ENCODE measurements at places on chromosomes 2 and 18.
A peak's percentile ranks its signal among the peaks of the same experiment; 100 is the strongest.

GRCh38 chr2:240626531-240627300 lies 1.4 kb downstream of the GPR35 start:
- no peak for DNase-seq

DNA sequence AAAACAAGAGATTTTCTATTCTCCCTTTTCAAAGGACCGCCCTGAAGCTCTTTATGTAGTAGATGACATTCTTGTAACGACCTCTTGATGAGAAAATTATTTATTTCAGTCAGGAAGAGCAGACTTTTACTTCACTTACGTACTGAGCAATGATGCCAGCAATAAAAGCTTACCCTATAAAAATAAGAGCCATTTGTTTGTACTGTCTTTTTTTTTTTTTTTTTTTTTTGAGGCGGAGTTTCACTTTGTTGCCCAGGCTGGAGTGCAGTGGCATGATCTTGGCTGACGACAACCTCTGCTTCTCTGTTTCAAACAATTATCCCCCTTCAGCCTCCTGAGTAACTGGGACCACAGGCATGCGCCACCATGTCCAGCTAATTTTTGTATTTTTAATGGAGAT lies 39.2 kb downstream of the CRIM1 start:
- no peak for DNase-seq

DNA sequence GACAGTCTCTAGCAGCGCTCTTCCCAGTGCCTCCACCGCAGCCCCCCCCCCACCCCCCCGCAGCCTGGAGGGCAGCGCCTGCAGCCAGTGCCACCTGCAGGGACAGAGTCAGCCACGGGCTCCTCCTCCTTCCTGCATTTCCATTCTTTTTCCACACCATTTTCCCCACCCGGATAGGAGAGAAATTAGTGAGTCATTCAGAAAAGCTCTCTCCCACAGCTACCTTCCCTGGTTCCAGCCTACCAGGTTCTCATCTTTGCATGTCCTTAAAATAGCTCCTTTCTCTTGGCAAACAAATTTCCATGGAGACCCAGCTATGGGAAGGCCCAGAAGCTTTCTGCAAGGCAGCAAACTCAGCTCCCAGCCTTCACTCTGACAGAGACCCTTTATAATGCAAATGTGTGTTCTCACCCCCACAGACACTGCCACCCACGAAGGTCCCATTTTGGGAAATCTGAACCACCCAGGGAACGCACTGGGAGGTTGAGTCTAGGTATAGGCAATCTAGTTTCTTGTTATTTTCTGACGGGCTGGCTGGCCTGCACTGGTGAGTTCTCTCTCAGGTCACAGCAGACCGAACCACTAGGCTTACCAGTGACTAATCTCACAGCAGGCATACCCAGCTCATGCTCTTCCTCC lies 41.8 kb upstream of the ATG16L1 start:
- DNase-seq, result no peak

GRCh38 chr2:241114836-241115235 lies 12.7 kb upstream of the MTERF4 start:
- DNase-seq, result no peak

GRCh38 chr18:45998244-45998643 lies 31.1 kb upstream of the EPG5 start:
- no peak for DNase-seq

DNA sequence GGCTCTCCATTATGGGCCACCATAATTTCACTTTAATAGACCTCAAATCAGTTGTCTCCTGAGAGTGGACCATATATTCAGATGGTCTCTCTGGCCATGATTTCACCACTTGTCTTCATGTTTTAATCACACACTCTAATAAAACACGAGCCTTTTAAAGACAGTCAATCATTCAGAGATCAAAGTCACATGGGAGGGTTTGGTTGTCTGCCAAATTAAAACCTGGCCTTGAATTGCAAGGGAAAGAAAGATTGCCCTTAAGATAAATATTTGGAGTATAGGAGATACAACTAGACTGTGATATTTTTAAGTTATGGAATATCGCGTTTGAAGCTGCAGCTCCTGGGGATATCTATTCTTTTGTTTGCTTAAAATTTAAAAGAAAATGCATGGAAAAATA lies 377.8 kb upstream of the DDX18 start:
- DNase-seq, result no peak

DNA sequence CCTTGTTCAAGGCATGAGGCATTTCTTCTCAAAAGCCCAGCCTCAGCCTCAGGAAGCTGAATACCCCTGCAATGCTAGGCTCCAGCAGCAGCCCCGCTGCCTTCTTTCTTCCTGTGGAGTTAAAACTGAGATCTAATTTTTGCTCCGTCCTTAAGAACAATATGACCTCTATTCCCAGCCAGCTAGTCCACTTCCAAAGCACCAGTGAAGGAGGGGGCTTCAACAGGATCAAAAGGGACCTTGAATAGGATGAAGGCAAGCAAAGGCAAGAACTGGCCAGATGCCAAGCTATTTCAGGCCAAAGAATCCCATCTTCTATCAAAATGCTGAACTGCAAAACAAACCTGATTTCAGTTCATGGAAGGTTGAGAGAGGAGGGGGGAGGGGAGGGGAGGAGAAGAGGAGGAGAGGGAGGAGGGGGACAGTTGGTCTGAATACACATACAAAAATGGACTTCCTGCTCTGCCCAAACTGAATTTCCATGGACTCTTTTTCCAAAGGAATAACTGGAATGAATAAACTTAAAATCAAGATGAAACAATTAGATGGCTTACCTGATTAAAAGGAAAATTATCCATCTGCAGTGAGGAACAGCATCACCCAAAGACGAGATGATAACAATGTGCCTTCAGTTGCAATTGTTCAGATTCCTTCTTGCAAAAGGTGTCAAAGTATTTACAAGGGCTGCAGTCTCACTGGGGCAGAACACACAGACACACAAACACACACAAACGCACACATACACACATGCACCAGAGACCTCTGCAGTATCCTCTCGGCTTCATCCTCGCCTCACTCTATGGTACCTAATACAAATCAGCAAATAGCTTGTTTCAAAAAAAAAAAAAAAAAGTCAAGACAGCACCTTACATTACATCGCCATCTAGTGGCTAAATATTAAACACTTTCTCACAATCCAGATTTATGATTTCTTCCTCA lies at the start of gene SCN1A:
TSS of gene SCN1A (minus strand) at position 804 of the 939 bp plus-strand sequence. CDS start 54,399 bp downstream, outside the sequence.
- DNase-seq, result no peak

GRCh38 chr2:159982842-159983785 lies 79.3 kb downstream of the PLA2R1 start:
- no peak for DNase-seq

DNA sequence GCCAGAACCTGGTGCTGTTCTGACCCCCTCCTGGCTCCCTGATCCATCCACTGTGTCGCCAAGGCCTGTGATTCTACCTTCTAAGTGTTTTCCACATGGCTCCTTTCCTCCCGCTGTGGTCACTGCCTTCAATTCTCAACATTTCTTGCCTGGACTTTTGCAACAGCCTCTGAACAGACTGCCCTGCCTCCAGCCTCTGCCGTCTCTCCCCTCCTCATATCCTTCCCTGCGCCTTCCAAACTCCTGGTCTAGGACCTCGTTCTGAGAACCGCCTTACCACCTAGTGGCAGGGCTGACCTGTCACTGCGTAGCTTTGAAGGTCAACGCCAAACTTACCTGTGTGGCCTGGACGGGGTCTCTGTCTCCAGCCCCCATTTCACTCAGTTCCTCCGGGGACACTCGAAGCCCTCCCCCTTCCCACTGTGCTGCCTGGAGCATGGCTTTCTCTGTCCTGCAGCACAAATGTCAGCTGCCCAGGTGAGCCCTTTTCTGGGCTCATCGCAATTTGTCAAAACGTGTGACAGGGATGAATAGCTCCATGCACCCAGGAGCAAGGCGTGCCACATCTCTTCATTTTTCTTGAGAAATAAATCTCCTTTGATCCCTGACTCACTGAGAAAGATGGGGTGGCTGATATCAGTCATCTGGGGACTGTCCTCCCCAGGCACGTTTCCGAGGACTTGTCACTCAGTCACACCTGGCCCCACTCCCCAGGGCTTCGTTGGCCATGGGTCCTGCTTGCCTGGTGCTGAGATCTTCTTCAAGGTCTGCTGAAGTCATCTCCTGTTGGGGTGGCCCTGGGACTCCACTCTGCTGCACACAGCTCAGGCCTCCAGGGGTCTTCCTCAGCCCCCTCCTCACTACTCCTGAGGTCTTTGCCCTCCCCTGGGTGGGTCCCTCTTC lies 46.7 kb downstream of the LDLRAD4 start:
- peak; percentile 55 for DNase-seq

- no peak for DNase-seq
These were observed 85.1 kb upstream of the ZBTB14 start for GRCh38 chr18:5380586-5380985.

- DNase-seq, result no peak
These were observed 46.8 kb downstream of the TMEM131 start for GRCh38 chr2:97948926-97949325.

- DNase-seq, result no peak
These were observed 97.5 kb downstream of the SH3YL1 start for GRCh38 chr2:166381-166780.

- DNase-seq, result no peak
These were observed 192.7 kb downstream of the SEPTIN10 start for GRCh38 chr2:109421101-109421500.

DNA sequence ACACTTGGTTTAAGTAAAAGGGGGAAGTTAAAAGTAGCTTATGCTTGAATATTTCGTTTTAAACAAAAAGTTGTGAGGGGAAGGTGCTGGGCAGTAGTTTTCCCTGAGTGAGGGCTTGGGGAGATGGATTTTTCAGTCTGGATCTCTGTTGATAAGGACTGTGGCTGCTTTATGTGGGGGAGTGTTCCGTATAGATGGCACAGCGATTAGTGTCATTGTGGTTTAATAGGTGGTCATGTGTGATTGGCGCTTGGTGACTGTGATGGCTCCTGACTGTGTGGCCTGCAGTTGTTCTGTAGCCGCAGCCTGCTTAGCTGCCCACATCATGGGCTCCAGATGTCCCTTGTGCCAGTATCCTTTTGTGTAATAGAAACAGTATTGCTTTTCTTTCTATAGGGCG lies 156.2 kb downstream of the WDSUB1 start:
- DNase-seq, result no peak

DNA sequence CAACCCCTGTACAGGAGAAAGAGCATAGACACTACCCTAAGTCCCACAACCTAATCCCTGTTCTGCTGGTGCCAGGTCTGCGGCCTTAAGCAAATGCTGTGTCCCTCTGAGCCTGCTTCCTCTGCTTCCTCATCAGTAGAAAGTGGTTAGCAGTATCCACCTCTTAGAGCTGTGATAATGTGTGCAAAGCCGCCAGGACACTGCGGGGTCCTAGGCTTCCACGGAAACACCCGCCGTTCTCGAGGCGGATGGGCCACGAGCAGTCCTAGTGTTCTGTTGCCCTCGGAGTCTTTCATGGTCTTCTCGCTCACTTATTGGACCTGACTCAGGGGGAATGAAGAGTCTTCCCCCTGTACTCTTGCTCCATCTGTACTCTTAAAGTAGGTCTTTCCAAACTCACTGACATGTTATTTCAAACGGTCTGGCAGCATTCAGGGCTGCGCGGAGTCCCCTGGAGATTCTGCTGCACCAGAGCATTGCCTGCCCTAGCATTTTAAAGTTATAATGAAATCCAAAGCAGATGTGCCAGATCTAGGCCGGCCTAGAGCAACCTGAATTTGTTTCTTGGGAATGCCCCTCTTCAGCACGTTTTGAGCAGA lies 107.2 kb upstream of the ZNF236 start:
- no peak for DNase-seq

- no peak for DNase-seq
These were observed 26.7 kb downstream of the CIB4 start for GRCh38 chr2:26614216-26615138.

DNA sequence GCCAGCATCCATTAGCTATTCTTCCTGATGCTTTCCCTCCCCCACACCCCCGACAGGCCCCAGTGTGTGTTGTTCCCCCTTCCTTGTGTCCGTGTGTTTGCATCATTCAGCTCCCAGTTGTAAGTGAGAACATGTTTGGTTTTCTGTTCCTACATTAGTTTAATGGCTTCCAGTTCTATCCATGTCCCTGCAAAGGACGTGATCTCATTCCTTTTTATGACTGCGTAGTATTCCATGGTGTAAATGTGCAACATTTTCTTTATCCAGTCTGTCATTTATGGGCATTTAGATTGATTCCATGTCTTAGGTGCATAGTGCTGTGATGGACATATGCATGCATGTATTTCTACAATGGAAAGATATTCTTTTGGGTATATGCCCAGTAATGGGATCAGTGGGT lies 104.7 kb downstream of the TMEM185B start:
- DNase-seq, result no peak

GRCh38 chr2:74316627-74317295 lies 26.5 kb downstream of the SLC4A5 start:
- DNase-seq, result no peak

DNA sequence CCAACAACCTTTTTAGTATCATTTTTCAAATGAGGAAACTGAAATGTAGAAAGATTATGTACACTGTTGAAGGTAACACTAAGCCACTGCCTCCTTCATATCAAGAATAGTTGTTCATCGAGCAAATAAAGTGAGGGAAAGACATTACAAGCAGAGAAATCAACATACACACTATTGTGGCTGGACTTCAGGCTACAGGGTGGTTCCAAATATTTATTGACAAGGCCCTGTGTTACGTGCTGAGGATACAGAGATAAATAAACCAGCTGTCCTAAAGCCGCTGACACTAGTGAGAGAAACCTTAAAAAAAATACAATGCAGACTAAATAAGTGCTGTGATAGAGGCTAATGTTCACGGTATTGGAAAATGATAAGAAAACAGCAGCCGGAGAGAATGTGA lies 1.9 kb upstream of the LNPK start:
- no peak for DNase-seq

GRCh38 chr2:233354500-233354924 lies 218 bp downstream of the DGKD start:
- DNase-seq, result no peak

GRCh38 chr2:168085801-168086361 lies 161.5 kb downstream of the STK39 start:
- no peak for DNase-seq

- DNase-seq, result no peak
These were observed 142.9 kb downstream of the ASB1 start for GRCh38 chr2:238569507-238570195.

- no peak for DNase-seq
These were observed 171.6 kb downstream of the DIS3L2 start for GRCh38 chr2:232133078-232133477.

GRCh38 chr2:94753466-94753998 lies 117.7 kb upstream of the TEKT4 start:
- no peak for DNase-seq

DNA sequence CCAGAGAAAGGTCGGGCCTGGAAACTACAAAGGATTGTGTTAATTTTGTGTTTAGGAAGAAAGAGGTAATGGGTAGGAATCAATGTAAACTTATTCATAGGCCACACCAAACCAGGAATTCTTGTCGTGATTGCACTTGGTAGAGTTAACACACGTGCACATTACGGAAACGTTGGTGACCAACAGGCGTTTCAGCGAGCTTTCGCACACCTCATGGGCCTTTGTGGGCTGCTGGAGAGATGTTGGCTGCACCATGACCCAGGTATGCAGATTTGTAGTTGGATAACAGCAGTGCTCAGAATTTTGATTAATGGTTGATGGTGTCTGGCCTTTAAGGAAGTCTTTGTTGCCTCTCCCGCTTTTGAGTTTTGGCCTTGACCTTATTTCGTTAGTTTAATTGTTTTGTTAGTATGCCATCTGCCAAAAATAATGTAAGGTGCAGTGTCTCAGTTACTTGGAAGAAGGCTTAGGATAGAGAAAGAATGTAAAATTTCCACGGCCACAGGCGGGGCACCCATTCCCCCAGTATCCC lies 1.9 kb downstream of the ZNF236 start:
- DNase-seq, result no peak
